ENCODE measurements at places on chromosomes 1 and 21. TPM values are rescaled to one million over a fixed set of nuclear protein-coding genes. Genes with fewer than 3 reads are reported as not detected.
A peak's percentile ranks its signal among the peaks of the same experiment; 100 is the strongest.

DNA sequence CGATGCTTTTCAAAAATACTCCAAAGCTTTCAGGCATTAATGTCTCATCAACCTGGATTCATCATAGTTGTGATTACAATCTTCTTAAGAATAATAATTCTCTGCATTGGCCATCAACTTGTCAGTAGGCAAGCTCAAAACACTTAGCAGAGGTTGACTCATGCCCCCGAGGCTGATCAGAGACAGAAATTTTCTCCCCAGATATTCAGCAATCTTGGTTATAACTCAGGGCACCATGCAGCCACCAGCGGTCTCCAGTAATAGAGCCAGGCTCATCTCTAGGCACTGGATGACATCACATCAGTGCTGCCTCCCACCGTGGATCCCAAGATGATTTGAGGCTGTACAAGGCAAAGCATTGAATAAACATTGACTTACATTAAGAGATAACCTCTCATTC, 14.3 kb upstream of the IFFO2 start:
- H3K27me3 ChIP-seq = no peaks in the 10 kb centered on the region
- DNase-seq = no peak
- no peak overlapping the region for H3K27ac ChIP-seq
- H3K4me3 ChIP-seq = no peak overlapping the region
- no peaks in the 10 kb centered on the region for H3K36me3 ChIP-seq
- no peaks in the 10 kb centered on the region for H3K4me1 ChIP-seq

DMBX1 gene
- total RNA-seq = 16.6 TPM

BGLAP gene
- total RNA-seq = 3.2 TPM

- H3K27ac ChIP-seq = no peak overlapping the region
- peak; percentile 81 for DNase-seq
- no peaks in the 10 kb centered on the region for H3K36me3 ChIP-seq
- H3K27me3 ChIP-seq = no peaks in the 10 kb centered on the region
- H3K4me3 ChIP-seq = no peak overlapping the region
These were observed 618.2 kb downstream of the BRINP3 start for GRCh38 chr1:189859385-189859977.

GRCh38 chr1:246651012-246651695, 73.1 kb upstream of the SCCPDH start:
- H3K36me3 ChIP-seq = peaks cover 17% of the 10 kb centered on the region
- H3K27ac ChIP-seq = no peak overlapping the region
- no peaks in the 10 kb centered on the region for H3K27me3 ChIP-seq
- no peak overlapping the region for H3K4me3 ChIP-seq
- no peaks in the 10 kb centered on the region for H3K4me1 ChIP-seq

GRCh38 chr1:198830412-198830811, 191.6 kb downstream of the PTPRC start:
- no peaks in the 10 kb centered on the region for H3K27me3 ChIP-seq
- H3K36me3 ChIP-seq = no peaks in the 10 kb centered on the region
- H3K4me3 ChIP-seq = no peak overlapping the region
- DNase-seq = peak; percentile 47

DNA sequence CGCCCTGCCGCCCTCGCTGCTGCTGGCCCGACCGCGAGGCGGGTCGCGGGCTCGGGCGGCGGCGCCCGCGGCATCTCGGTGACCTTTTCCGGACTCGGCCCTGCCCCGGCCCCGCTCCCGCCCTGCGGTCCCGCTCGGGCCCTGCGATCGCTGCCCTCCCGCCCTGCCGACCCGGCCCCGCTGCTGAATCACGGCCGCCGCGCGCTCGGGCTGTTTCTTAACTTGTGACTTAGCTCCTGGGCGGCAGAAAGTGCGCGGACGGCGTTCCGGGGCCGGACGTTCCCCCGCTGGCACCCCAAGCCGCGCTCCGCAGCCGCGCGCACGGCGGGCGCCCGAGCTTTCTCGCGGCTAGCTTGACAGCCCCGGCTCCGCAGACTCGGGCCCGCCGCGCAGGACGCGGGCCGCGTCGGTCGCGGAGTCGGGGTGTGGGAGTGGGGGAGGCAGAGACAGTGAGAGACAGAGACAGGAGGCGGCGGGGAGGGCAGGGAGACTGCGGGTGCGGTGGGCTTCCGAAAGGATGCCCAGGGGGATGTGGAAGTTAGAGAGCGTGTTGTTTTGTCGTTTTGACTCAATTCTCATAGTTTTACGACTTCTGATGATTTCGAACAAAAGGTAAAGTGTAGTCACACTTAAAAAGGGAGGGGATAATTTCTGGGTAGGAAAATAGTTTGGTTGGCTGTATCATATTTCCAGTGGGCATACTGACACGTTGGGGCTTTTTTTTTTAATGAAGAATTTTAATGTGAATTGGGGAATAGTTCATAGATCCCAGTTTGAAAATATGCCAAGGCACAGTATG, 49.8 kb downstream of the PRDM2 start:
- H3K4me3 ChIP-seq = peak overlapping the region; percentile 98
- peaks cover 13% of the 10 kb centered on the region for H3K36me3 ChIP-seq
- H3K4me1 ChIP-seq = no peaks in the 10 kb centered on the region
- peak overlapping the region; percentile 83 for H3K27ac ChIP-seq
